ENCODE measurements at places on chromosomes 7 and 10.

DNA sequence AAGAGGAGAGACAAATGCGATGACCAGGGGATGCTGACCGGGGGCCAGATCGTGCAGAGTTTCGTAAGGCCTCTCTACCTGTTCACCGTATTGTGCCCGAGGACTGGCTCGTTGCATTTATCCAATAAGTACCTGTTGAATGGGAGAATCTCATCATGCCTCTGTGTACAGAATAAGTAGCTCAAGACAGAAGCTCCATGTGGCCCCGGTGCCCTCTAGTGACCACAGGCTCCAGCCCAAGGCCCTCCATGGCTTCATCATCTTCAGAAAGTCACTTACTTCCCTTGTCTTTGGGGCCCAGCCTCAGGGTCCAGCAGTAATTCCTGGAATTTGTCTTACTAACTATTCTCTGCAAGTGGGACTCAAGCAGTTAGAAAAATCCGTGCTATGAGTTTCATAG, 151.0 kb downstream of the CHN2 start:
- peak; percentile 2 for DNase-seq

GRCh38 chr10:6328699-6329423, 126.1 kb downstream of the PFKFB3 start:
- DNase-seq = no peak

GRCh38 chr7:155808549-155809331, 3.5 kb downstream of the SHH start:
- no peak for DNase-seq

- no peak for DNase-seq
These were observed 10.9 kb downstream of the HPSE2 start for GRCh38 chr10:99224766-99225165.

DNA sequence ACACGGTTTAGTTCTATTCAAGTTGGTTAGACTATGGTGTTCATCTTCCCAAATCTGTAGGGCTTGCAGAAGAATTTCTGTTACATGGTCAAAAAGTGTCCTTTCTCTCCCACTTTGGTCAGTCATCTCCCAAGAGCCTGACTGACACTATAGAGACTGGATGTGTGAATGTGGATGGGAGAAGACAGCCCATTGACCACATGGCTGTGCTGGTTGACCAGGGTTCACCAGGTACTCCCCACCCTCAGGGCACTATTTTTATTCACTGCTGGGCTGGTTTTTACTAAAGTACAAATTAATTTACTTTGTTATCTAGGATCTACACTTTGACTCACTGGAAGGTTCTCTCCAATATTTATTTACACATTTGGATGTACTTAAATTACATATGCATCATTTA, 2.3 kb downstream of the ZNF804B start:
- DNase-seq = no peak

Data from CD4-positive, alpha-beta T cell treated with Interleukin-6 at 100 ng/mL for 8 hours (primary cell).